ENCODE measurements at places on chromosomes 6 and 20.
A peak's percentile ranks its signal among the peaks of the same experiment; 100 is the strongest.

DNA sequence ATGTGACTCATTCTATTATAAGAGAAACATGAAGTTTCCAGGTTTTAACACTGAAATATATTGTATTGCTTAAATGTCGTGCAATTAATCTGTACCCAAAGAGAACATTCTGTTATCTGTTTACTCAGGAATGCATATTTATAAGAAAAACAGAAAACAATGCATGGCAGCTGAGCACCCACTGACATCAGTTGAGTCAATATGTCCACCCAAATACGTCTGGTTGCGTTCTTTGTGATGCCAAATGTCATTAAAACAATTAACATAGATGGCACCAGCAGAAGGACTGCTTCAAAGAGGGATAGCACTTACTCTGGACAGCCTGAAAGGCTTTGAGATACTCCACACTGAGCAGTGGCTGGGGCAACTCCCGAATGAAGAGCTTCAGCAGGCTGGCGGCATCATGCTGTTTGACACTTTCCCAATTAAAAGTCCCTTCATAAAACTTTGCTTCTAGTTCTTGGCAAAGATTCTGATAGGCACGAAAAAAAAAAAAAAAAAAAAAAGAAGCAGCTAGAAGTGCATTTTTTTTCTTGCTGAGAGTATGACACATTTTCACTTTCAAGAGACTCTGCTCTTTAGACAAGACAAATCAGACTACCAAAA, 102.3 kb downstream of the ARHGAP18 start:
- ATAC-seq: no peak

GRCh38 chr6:167839343-167839742, 12.6 kb downstream of the AFDN start:
- ATAC-seq: peak; percentile 69

DNA sequence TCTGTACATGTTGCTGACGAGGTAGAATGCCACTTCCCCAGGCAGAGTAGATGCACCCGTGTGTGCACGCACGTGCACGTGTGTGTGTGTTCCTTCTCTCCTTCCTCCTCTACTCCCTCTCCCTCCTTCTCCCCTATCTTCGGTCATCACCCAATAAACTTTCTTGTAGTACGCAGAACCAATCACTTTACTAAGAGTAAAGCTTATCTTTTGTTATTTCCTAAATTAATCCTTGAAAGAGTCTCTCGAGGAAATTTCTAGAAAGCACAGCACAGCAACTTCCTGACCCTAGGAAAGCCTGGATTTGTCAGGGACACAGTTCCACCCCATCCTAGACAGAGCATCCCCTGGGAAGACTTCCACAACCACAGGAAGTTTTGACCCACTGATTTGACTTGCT, 166.1 kb downstream of the ZDHHC14 start:
- no peak for ATAC-seq

- ATAC-seq: no peak
Observed at GRCh38 chr20:46351357-46352058, 43.2 kb upstream of the CDH22 start.

- ATAC-seq: no peak
Observed at GRCh38 chr6:88477413-88477812, 311.3 kb upstream of the CNR1 start.

Measured in motor neuron (in vitro differentiated cells).